Left lobe of liver (tissue), 2 donors: ENCODE measurements at places on chromosomes 3 and 15. TPM values are rescaled to one million over a fixed set of nuclear protein-coding genes. Genes with fewer than 3 reads are reported as not detected.

GRCh38 chr3:136626493-136626892, 125.7 kb downstream of the STAG1 start:
- no peak for DNase-seq

- DNase-seq, result no peak
Measured at GRCh38 chr3:45787551-45787950, 8.8 kb downstream of the SLC6A20 start.

DNA sequence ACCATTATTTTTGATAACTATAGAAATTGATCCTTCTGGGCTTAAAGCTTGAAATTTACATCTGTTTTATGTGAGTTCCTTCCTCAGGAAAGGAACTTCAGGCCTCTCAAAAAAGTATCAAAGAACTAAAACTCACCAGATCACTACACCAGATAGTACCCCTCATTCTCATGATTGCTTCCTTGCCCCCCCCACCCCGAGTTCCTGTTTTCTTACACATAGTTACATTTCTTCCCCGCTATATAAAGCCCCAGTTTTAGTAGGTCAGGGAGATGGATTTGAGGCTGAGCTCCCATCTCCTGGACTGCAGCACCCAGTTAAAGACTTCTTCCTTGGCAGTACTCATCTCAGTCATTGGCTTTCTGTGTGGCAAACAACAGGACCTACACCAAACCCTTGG, 80.3 kb upstream of the HRH1 start:
- no peak for DNase-seq

DNA sequence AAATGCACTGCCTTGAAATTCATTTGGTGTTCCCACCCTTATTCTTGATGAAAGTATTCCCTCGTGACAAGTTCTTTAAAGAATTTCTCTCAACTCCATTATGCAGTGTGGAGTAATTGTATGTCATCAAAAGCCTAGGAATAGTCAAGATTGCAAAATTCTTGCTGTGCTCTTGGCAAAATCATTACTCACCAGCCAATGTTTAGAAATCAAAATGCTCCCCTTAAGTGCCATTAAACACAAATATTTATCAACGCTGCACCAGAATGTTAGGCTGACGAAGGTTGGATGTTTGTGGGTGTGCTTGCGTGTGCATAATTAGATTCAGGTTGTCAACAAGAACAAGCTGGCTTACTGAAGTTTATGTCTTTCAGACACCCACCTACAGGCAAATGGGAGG, 40.5 kb downstream of the SST start:
- DNase-seq, result no peak

DNA sequence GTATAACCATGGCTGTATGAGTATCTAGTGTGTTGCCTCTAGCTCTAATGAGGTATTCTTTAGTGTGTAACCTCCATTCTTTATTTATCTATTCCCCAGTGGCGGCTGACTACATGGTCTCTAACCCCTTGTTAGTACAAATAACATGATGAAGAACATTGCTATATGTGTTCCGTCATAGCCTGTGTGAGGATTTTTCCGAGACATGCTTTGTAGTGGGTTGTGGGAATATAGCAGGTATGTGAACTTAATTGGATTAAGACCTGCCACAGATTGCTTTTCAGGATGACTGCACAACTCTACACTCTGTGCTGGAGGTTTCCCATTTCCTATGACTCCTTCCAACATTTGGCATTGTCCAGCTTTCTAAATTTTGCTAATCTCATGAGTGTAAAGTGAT, 563.4 kb downstream of the ROBO1 start:
- no peak for DNase-seq

DNA sequence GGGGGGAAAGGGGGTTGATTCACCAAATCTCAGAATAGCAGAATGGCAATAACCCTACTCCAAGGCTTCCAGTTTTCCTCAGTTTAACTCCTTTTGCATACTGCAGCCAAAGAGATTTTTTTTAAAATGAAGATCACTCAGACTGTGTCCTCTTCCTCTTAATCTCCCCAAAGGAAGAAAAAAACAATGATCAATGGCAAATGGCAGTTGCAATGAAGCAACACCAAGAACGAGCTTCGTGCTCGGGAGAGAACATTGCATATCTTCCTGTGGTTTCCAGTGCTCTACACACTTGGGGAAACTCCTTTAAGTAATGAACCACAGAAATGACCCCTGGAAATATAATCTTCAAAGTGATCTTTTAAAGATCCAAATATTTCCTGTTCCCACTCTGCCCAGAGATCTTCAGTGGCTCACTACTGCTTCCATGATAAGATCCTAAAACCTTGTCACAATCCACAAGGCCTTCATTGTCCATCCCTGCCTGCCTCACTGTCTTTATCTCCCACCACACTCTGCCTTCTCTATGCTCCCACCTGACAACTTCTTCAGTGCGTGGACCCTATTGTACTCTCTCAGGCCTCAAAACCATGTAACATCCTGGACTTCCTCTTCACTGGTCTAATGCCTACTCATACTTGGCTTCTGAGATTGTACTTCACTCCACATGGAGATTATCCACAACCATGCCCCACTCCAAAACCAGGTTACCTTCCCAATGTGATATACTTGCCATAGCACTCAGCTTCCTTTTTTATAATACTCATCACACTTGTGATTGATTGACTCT, 394.8 kb downstream of the FHIT start:
- DNase-seq, result no peak

- DNase-seq, result no peak
Measured at GRCh38 chr15:57992761-57993355, 72.7 kb downstream of the ALDH1A2 start.

DNA sequence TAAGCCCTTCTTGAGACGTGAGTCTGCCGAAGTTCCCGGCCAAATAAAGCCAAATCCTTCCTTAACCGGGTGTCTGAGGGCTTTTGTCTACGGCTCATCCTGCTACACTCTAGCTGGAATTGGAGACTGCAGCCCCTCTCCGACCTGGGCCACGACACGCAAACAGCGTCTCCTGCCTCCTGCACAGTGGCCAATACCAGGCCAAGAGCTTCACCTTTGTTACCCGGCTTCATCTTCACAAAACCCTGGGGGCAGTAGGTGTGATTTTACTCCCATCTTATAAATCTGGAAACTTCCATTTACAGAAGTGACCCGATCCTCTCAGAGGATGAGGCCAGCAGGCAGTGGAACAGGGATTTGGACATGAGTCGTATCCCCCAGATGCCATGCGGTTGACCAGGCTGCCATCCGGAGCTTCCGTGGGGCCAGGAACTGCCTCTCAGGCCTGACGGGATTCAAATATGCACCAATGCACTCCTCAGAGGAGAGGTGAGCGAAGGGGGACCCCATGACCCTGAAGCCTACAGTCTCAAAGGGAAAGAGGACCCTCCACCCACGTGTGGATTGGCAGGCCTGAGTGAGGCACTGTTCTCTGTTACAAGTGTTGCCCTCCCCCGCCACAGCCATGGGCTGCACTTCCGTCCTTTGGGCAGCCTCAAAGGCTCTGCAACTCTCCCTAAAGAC, 53.2 kb upstream of the KLF13 start:
- DNase-seq, result peak; percentile 43

DNA sequence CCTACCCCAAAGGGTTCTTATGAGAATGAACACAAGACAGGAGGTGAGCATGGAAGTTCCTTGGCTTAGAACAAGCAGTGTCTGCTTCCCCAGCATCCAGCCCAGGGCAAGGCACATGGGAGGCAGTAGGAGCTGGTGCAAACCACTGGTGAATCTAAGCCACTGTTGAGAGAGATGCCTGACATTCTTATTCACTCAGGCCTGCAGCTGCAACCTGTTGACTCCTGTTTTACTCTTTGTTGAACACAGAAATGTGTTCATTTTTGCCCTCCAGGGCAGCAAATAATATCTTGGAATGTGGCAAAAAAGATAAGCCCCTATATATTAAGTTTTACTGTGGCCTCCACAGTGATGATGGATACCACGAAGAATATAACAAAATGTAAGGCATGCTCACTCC, 8.9 kb upstream of the PAK6 start:
- DNase-seq, result no peak

DNA sequence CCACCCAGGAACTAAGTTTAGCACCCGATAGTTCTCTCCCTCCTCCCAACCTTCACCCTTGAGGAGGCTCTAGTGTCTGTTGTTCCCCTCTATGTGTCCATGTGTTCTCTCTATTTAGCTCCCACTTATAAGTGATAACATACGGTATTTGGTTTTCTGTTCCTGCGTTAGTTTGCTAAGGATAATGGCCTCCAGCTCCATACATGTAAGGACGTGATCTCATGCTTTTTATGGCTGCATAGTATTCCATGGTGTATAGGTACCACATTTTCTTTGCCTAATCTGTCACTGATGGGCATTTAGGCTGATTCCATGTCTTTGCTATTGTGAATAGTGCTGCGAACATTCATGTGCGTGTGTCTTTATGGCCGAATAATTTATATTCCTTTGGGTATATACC, 66.9 kb upstream of the TRA2B start:
- no peak for DNase-seq

GRCh38 chr3:88151358-88151757, 1.6 kb downstream of the C3orf38 start:
- no peak for DNase-seq

- no peak for DNase-seq
Measured at GRCh38 chr3:31635545-31635944, 102.8 kb downstream of the STT3B start.

- DNase-seq, result no peak
Measured at GRCh38 chr3:87120236-87120635, 106.9 kb upstream of the CHMP2B start.

GRCh38 chr3:4809922-4810321, 169.3 kb upstream of the BHLHE40 start:
- DNase-seq, result no peak

DNA sequence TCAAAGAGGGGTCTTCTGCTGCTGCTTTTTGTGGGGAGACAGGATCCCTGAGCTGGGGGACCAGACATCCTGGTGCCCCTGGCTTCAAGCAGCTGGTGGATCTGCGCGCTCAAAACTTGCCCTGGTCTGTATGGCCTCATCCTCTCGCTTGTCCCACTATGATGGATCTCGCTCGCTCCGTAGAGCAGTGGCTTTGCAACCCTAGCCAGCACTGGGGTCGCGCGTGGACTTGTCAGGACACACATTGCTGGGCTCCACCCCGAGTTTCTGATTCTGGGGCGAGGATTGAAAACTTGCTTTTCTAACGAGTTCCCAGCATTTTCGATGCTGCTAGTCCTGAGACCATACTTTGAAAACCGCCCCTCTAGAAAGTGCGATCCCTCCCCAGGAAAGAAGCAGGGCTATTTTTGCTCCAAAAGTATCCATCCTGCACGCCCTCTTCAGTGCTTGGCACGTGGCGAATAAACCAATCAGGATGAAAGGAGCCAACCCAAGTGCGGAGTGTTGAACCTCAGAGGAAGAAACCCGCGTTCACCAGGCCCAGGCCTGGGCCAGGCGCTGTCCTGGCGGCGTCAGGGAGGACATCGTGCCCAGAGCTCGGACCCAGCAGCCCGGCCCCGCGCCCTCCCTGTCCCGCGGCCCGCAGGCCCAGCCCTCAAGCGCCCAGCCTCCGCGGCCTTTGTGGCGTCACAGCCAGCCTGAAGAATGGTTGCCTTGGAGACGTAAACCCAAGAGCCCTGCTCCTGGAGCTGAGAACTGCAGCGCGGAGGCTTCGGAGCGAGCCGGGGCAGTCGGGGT, at the start of gene CFAP100:
TSS of gene CFAP100 (plus strand) at position 731 of the 798 bp plus-strand sequence. CDS start 1,092 bp downstream, outside the sequence.
- no peak for DNase-seq

- peak; percentile 75 for DNase-seq
Measured at GRCh38 chr15:66946578-66947164, 118.7 kb upstream of the SMAD3 start.

DNA sequence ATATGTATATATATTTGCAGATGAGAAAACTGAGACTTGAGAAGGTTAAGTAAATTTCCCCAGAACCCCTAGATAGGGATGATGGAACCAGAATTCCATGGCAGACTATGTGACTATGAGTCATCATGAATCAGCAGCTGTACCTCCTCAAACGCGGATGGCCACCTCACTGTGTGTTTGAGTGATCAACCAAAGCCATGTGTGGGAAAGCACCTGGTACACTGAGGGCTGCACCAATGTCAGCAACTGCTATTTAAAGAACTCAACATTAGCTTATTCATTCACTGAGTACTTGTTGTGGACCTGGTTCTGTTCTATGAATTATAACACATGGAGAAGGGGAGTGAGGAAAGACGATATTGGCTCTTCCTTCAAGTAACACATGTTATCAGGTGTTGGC, 377.0 kb downstream of the GAP43 start:
- no peak for DNase-seq

DNA sequence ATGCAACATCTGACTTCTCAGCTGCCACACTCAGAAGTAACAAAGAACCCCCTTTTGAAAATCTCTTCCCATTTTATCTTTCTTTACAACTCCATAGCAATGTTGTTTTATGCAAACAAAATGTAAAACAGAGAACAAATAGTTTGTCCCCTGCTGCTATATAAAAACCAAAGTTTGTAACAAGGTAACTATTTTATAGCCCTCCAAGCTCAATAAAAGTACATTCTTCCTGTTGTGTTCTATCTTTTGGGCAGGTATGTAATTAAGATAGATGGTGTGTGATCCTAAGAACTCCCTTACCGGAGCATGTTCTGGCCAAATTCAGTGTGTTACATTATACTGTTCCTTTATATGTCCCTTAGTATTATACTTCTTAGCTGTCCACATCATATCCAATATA, 12.6 kb upstream of the CGNL1 start:
- DNase-seq, result no peak

DNA sequence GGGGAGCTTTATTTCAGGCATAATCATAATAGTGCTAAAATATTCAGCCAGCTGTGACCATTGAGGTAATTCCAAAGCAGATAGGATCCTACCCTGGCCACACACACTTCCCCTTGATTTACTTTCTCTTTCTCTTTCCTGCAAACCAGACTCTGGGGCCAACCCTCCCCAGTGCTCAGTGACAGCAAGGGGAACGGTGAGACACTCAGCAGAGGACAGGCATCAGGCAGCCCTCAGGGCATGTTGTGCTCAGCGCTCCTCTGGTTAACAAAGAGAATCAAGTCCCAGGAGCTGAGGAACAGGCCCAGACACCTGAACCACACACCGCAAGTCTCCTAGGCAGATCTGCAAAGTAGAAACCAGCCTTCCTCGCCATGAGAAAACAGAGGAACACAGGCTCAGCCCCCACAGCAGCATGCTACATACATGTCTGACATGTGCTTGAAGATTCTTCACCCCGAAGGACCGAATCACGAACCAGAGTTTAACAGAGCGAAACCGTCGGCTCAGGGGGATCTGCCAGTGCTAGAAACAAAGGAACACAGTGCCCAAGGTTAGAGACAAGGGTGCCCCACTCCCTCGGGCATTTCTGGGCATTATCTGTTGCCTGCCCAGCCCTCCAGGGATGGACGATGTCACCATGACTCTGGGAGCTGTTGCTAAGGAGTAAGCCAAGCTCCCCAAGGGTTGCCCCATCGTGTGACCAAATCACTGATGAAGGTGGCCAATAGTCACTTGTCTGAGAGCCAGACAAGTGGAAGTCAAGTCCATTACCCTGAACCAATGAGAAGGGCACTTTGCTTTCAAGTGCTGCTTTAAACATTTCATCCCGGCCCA, 17.5 kb downstream of the HDC start:
- DNase-seq, result peak; percentile 58

The OSTN gene
- not detected for total RNA-seq

The CLDN16 gene
- 1.2 TPM for total RNA-seq

The EEFSEC gene
- total RNA-seq, result 12.8 TPM

The PPP1R14D gene
- not detected for total RNA-seq

The SPINK8 gene
- total RNA-seq, result not detected

The CLEC3B gene
- total RNA-seq, result 25.5 TPM

The TMED3 gene
- 5.9 TPM for total RNA-seq

The PAK6 gene
- total RNA-seq, result not detected

The HTR3C gene
- total RNA-seq, result not detected

The ROBO2 gene
- 0.20 TPM for total RNA-seq

The DRD3 gene
- total RNA-seq, result not detected

The SQOR gene
- total RNA-seq, result 39.2 TPM
